ENCODE measurements at places on chromosomes 3 and 15.

DNA sequence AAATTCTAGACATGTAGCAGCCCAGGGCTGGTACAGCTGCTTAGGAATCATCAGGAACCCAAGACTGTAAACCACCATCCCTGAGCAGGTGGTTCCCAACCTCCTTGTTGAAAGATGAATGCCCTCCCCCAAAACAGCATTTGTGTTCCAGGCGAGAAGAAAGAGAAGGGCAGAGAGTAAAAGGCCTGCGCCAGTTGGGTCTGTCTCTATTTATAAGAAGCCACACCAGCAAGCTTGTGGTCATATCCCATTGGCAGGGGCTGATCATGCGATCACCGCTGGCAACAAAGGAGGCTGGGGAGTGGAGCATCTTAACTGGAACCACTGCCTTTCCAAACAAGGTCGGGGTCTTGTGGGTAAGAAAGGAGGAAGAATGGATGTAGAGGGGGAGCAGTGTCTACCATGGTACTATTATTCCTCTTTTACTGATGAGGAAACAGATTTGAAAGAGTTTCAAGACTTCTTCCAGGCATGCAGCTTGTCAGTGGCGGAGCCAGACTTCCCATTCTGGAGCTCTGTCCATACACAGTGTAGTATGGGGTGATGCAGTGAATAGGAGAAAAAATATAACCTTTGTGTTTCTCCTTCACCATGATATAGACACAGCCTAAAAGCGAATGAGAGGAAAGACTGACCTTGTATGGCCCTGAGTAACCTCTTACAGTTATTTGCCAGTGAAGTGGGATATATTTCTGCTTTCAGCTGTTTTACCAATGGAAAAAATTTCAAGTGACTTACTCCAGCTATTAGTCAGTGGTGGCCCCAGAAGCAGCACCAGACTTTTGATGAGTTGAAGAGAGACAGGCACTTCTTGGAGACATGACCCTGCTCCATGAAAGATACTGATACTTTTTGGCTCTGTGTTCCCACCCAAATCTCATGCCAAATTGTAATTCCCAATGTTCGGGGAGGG is 222.6 kb downstream of the ABHD5 start:
- no peak for DNase-seq

DNA sequence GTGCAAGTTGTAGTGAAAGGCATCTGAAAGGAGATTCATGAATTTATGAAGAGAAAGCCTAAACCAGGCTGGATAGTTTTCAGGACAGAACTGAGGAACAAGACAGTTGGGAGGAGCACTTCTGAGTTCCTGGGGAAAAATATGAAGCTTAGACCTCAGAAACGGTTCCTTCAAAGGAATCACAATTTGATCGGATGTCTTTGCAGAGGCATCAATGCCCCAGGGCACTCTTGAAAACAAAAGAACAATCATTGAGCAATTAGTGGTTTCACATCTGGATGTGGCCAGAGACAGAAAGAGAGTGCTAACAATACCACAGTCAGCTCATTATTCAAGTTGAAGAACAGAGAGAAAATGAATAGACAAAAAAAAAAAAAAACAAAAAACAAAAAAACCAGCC is 86.2 kb downstream of the KLF13 start:
- DNase-seq, result no peak

- DNase-seq, result no peak
Observed at GRCh38 chr3:160226026-160226907, 1.0 kb downstream of the C3orf80 start.

- no peak for DNase-seq
Observed at GRCh38 chr3:129705274-129705673, 98.8 kb upstream of the PLXND1 start.

DNA sequence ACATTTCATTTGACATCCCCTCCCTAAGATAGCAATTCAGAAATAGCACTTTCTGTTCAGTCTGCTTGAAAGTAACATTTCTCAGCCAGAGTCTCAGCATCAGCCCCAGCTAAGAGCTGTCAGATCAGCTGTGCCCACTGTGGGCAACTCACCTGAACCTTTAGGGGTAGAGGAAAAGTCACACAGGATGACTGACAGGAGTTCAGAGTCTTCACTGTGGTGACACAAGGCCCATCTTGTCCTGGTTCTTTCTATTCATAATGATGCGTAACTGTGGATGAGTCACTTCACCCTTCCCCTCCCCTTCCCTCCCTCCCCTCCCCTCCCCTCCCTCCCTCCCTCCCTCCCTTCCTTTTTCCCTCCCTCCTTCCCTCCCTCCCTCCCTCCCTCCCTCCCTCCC is 96.1 kb upstream of the RASGRP1 start:
- no peak for DNase-seq

GRCh38 chr15:48352474-48353072 is 21.3 kb downstream of the DUT start:
- DNase-seq, result no peak

GRCh38 chr3:72488738-72489035 is 359.6 kb downstream of the SHQ1 start:
- DNase-seq, result no peak

DNA sequence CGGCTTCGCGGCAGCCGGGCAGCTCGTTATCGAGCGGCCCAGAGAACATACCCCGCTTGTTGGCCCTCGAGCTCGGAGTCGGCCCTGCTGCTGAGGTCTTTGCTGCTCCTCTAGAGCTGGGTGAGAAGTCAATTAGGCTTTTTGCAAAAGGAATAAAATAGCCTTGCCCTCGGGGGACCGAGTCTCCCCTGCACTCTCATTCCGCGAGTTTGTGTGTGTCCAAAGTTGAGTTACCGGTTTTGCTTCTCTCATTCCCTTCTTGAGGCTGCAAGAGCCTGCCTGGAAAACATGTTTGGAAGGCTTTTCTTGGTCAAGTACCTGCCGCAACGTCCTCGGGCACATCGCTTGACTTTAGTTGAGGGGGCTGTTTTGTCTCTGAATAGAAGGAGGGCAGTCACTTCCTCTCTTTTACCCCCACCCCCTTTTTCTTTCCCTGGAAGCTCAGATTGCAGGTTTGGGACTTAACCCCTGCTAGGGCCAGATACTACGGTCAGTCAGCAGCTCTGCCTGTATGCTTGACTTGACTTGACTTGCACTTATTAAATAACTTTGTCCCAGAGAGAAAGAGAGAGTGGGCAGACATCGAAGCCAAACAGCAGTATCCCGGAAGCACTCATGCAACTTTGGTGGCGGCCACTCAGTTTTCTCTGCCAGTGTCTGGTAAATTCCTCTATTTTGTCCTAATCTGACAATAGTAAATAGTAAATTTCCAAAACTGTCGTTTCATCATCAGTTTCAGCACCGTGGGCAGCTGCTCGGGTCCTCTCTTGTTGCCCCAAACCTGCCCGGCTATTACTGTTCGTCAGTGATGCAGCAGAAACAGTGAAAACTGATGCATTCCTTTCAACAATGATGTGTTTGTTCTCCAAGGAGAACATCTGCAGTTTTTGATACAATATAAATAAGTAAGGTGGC is 609 bp downstream of the RNF13 start:
- DNase-seq, result no peak

GRCh38 chr3:100893108-100893507 is 100.1 kb downstream of the ABI3BP start:
- DNase-seq, result no peak

GRCh38 chr3:100045696-100046095 is 68.6 kb downstream of the FILIP1L start:
- DNase-seq, result no peak

- no peak for DNase-seq
Observed at GRCh38 chr3:87856126-87856525, 202.7 kb downstream of the CGGBP1 start.

GRCh38 chr15:68152342-68152741 is 52.8 kb downstream of the CALML4 start:
- no peak for DNase-seq

GRCh38 chr15:34055868-34056595 is 17.0 kb upstream of the AVEN start:
- DNase-seq, result no peak

DNA sequence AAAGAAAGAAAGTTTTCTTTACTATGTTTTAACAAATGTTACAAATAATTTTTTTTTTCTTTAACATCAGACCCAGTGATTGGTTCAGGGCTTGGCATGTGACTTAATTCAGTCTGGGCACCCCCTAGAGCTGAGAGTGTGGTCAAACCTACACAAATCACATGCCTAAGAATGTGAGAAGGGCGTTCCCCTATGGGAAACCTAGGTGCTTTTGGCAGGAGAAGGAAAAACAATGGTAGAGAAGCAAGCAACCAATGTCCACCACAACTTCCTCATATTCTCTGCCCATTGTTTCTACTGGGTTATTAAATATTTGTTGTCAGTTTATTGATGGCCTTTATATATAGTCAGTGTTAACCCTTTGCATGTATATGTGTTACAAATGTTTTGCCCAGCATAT is 21.4 kb upstream of the PIAS1 start:
- DNase-seq, result no peak

- DNase-seq, result no peak
Observed at GRCh38 chr3:114155370-114155821, 23.5 kb downstream of the DRD3 start.

DNA sequence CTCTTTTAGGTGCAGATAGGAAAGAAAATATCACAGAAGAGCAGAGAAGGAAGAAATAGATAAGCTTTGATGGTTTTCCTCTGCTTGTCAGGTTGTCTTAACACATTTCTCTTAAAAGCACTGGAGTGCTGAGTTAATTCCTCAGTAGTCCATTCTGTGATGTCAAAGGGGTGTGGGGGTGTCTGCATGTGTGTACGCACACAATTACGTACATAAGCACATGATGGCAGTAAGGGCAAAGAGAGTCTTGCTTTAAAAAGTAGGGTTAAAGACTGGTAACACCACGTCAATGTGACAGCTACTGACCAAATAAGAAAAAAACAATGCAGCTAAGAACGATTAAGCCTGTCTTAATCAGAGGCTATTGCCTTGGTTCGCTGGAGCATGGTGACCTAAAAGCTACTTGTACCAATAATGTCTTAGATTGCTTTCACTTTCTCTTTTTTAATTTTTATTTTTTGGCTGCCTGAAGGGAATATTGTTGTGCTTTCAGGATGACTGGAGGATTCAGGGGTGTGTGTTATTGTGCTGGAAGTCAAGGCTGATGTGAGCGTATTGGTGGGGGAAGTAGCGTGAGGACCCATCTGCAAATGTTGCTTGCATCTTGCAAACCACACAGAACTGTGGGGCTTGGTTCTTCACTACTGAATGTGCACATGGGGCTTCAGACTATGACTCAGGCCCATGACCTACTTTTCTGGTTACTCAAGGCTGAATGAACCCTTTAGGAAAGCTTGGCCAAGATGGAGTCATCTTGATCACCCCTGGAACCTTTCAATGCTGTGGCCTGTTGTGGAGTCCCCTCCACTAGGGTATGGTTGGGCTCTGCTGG is 417.8 kb upstream of the TPM1 start:
- no peak for DNase-seq

DNA sequence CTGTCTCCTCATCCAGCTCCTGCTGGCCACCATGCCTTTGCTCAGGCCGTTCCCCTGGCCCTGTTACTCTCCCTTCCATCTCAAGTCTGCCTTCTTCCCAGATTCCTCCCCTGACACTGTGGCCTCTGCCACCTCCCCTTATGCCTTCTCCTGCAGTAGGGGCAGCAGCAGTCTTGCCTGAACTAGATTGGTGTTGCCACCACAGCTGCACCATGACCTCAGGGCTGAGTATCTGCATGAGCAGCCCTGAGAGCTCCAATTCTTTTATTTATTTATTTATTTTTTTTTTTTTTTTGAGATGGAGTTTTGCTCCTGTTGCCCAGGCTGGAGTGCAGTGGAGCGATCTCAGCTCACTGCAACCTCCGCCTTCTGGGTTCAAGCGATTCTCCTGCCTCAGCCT is 13.8 kb upstream of the CAMP start:
- no peak for DNase-seq

DNA sequence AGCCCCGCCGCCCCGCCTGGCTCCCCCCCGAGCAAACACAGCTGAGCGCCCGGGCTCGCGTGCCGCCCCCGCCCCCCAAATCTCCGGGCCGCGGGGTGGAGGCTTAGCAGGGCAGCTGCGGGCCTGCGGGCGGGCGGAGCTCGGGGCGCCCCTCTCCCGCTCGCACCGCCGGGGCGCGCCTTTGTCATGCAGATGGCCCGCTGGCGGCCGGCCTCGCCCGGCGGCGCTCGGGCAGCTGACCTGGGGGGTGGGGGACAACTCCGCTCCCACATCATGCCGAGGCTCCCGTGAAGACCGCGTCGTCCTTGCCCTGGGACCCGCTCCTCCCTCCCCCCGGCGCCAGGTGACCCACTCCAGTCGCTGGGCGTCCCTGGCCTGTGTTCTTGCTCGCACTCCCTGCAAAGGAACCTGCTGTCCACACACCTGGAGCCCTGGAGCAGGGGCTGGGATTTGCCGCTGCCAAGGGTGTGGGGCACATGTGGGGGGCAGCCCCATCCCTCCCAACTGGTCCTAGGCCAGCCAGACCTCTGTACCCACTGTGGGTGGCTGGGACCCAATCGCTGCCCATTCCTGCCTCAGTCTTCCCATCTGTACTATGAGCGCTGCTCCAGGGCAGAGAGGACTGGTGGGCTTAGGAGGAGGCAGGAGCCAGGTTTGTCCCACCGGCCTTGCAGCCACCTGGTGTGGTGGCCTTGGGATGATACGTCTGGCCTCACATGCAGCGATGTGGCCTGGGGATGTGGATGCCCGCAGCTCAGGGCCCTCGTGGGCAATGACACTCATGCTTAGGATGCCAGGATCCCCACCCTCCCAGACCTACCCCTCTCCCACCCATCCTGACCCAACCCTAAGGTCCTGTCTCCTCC is 33.5 kb downstream of the DNAJB8 start:
- DNase-seq, result no peak
